ENCODE measurements at places on chromosomes 7 and 10.
A peak's percentile ranks its signal among the peaks of the same experiment; 100 is the strongest.

DNA sequence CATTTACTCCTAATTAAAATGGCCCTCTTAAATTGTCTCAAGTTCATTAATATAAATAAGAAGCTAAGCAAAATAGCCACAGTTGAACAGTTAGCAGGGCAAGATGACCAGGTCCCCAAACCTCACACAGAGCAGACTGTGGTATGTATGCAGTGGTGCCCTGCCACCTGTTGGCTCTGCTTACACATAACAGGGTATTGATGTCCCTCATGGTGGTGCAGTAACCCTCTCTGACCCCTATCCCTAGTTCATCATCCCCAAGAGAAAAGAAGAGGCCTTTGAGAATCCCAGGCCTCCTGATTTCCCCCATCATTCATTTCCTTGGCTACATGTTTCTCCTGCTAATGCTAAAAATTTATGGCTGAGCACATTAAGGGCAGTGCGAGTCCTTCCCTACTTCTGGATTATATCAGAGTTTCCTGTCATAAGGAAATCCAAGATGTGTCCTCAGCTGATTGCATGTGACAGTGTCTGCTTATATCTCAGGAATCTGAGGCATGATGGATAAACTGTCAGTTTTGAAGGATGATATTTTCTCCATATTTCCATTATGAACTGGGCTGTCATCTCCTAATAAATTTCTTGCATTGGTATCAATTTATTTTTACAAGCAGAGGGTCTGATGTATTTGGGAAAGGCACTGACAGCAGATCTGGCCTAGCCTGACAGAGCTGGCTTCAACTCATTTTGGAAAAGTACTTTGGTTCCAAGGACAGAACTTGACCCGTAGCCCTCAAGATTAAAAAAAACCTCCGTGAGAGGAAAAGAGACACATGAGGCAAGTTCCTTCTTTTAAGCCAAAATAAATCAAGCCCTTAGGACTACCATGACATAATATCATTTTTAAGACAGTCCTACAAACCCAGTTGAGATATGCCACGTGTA lies 880.6 kb downstream of the LRMDA start:
- peak; percentile 84 for DNase-seq

- DNase-seq = no peak
These were observed 75.1 kb upstream of the LEP start for GRCh38 chr7:128165927-128166420.

- DNase-seq = no peak
These were observed 38.4 kb downstream of the DIP2C start for GRCh38 chr10:650886-651615.

DNA sequence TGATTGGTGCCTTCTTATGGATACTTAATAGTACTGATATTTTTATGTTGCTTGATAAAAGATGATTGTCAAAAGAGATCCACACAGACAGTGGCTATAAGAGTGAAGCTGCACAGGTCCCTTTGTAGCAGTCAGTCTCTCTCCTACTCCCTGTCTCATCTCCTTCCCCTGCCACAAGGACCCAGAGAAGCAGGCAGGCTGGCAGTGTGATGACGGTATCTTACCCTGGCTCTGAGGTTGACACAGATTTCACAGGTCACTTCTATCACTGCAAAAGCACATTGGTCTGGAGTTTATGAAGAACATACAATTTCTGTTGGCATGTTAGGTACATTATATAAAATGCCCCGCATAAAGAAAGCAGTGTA lies 64.4 kb upstream of the AHR start:
- DNase-seq = no peak

- DNase-seq = no peak
These were observed 81.5 kb upstream of the GNAI1 start for GRCh38 chr7:80053124-80053523.

GRCh38 chr10:49558190-49558589 lies 19.3 kb upstream of the ERCC6 start:
- DNase-seq = no peak

- DNase-seq = no peak
These were observed 5.4 kb downstream of the VWC2 start for GRCh38 chr7:49778731-49779270.

DNA sequence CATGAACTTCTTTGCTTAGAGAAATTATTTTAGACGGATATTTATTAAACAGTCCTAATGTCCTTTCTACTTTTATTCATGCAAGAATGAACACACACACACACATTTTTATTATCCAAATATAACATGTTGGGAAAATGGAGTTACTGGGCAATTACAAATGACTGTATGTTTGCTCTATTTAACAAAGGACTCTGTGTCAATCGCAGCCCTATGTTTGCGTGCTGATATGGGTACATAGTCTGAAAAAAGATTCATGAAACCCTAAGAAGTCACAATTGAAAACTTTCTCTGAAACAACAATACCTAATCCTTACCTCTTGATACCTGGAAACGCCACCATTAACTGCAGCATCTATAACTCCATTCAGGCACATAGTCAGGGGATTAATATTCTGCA lies 184.7 kb upstream of the IMMP2L start:
- DNase-seq = no peak

GRCh38 chr10:80351220-80351619 lies 5.3 kb downstream of the DYDC1 start:
- DNase-seq = no peak

- no peak for DNase-seq
These were observed 4.9 kb upstream of the UPK3B start for GRCh38 chr7:76505168-76506080.

DNA sequence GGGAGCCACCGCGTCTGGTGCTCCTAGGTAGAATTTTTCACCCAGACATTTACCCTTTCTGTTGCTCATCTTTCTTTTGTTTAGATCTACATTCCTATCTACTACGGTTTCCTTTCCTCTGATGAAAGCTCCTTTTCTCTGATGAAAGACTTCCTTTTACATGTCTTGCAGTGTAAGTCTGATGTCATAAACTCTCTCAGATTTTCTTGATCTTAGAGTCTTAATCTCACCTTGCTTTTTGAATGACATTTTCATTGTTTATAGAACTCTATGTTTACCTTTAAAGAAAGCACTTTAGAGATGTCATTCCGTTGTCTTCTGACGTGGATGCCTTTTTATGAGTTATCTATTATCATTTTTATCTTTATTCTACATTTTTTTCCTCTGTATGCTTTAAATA lies 171.8 kb upstream of the MTPN start:
- no peak for DNase-seq

GRCh38 chr10:52662256-52662655 lies 110.3 kb downstream of the MBL2 start:
- DNase-seq = no peak

DNA sequence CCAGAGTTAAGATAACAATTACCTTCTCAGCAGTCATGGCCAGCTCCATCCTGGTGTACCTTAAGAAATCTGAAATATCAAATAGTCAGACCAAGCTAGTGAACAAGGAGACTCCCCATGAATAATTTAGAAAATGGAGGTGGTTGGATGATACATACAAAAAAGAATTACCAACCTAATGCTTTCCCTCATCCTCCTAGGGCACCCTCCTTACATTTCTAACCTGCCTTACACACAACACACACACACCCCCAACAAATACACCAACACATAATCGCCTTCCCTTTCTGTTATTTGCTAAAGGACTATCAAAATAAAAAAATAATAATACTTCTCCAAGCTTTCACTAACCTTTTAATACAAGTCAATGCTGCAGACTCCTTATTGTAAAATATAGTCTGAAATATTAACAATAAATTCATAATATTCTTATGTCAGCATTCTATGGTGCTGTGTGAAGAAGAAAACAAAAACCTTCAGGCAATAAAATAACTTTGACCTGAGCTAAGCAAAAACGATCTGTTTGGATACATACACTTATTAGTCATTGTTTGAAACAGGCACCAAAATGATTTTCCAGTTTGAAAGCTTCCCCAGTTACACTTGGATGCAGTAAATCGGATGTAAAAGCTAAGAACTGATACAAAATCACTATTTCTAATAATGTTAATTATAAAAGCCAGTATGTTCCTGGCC lies 3.4 kb downstream of the TWIST1 start:
- no peak for DNase-seq

GRCh38 chr10:94465684-94466083 lies 63.3 kb downstream of the TBC1D12 start:
- no peak for DNase-seq

DNA sequence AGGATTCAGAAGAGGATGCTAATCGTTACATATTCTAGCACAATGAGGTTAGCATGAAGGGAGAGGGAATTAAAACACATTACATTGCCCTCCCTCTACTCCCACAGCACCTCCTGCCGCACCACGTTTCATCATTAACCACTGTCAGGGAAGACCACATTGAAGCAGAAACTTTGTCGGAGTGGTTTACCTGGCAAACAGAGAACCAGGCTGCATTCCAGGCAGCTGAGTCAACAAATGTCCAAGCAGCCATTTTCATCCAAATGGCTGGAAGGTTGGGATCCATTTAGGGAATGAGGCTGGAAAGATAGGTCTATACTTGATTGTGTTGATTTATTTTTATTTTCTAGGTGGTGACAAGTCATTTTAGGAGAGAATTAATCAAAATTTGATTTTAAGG lies 273.6 kb downstream of the DYNC1I1 start:
- DNase-seq = no peak

- DNase-seq = no peak
These were observed 135.2 kb downstream of the ADCY1 start for GRCh38 chr7:45709168-45710042.

Measured in skin of body (tissue), 3 donors.